ENCODE measurements at places on chromosomes 2 and 18.
A peak's percentile ranks its signal among the peaks of the same experiment; 100 is the strongest.

GRCh38 chr2:231720987-231721966, 13.0 kb downstream of the PTMA start:
- DNase-seq, result peak; percentile 62

GRCh38 chr2:207835805-207836204, 66.1 kb upstream of the FZD5 start:
- DNase-seq, result no peak

DNA sequence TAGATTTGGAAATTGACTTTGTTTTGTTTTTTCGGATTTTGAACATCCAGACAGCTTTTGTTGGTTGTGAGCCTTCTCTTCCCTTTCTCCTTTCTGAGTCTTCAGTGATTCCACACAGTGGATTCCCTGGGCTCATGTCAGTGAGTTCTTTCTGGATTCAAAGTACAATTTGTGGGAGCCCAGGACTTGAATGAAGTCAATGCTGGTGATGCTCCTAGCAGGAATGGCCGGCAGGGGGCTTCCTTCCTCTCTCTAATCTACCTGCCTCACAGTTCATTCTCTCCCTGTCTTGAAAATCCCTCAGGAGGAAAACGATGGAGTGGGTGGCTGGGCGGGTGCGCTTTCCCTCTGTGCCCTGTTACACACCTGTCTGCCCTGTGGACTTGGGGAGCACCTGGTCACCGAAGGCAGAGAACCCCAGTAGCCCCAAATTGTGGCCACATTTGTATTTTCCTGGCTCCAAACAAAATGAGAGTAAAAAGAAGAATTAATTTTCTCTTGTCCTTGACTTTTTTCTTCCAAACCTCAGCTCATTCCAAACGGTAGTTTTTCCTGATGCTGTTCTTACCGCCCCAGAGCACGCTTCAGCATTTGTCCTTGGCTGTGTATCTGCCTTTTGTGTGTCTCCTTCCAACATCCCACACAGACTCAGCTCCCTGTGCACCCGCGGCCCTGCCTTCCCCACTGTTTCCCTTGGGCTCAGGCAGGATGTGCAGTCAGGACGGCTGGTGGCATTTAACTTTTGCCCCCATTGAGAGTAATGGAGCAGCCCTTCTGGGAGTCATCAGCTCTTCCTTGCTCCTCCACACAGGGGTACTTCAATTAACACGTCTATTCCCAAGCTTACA, 86.6 kb downstream of the MARCO start:
- peak; percentile 27 for DNase-seq

GRCh38 chr2:47162780-47163179, 7.7 kb upstream of the STPG4 start:
- no peak for DNase-seq

All from OCI-LY7 (cell line).